ENCODE measurements at places on chromosomes 11 and 22.

DNA sequence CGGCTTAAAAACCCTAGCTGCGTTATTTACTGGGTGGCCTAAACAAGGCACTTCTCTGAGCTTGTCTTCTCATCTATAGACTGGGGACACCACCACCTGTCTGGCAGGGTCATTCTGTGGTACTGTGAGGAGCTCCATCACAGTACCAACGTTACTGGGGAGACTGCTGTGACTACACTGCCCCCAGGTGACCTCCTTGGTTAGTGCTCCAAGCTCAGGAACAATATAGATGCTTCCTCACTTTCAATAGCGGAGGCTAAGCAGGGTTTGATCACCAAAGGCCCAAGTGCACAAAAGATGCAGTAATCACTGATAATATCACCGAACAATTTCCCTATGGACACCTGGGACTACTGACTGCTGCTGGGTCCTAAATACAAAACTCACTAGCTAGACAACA is 18.8 kb downstream of the PRPF19 start:
- DNase-seq = no peak

DNA sequence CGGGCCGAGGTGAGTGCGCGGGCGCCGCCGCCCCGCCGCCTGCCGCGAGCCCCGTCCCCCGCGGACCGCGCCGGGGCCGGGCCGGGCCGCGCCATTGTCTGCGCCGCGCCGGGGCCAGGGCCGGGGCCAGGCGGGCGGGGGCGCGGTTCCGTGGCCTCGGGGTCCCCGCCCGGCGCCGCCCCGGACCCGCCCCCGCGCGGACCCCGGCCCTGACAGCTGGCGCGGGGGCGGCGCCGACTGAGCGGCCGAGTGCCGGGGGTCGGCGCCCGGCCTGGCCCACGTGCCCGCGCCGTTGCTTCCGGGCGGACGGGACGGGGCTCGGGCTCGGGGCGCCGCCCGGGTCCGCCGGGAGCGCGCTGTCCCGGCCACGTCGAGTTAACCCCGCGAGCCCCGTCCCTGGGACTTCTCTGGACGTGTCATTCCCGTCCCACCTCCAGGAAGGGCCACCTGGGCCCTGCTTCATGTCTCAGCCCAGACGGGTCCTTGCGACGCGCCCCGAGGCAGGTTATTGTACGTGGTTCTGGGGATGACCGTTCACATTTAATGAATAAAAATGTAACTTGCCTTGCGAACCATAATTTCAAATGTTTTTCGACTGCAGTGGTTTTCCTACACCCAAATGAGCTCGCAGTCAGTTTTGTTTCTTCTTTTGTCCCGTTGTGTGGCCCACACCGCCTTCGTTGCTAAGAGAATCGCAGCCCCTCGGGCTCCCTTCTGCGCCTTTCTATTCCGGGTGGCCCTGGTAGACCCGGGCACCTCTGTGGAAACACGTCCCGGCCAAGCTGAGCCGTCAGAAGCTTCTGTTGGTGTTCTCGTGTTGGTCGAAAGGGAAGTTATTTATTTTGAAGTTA is 562 bp downstream of the ZBED4 start:
- DNase-seq = peak; percentile 70

DNA sequence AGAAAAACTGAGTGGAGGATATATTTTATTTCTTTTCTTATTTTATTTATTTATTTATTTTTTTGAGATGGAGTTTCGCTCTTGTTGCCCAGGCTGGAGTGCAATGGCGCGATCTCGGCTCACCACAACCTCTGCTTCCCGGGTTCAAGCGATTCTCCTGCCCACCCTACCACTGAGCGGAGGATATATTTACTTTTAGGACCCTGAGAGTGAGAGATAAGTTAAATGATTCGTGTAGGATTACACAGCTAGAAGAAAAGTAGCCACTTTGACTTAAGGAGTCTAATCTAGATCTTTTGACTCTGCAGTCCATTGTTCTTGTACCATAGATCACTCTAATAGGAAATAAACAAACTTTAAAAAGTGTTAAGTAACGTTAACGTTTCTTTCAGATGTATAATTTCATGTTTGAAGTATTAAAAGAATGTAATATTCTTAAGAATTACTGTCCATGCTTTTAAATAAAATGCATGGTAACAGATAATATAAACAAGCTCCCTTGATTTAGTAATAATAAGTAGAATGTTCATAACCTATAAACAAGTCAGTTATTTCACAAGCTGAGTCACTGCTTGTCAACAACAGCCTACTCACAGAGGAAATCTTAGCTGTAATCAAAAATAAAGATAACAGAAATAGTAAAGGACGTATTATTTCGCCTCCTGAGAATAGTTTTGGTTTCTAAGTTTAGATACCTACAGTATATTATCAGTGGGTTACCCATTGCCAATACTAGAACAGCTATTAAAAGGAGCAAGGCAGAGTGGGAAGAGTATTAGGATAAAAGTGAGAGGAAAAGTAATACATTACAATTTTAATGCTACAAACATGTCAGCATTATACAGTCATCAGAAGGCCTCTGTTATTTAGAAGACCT is 18.6 kb downstream of the USP47 start:
- no peak for DNase-seq

- DNase-seq = no peak
These were observed 65.4 kb downstream of the PPP6R3 start for GRCh38 chr11:68525930-68526329.

GRCh38 chr22:37211075-37211865 is 1.0 kb downstream of the SSTR3 start:
- no peak for DNase-seq

GRCh38 chr11:43758927-43759326 is 78.4 kb downstream of the HSD17B12 start:
- DNase-seq = no peak

DNA sequence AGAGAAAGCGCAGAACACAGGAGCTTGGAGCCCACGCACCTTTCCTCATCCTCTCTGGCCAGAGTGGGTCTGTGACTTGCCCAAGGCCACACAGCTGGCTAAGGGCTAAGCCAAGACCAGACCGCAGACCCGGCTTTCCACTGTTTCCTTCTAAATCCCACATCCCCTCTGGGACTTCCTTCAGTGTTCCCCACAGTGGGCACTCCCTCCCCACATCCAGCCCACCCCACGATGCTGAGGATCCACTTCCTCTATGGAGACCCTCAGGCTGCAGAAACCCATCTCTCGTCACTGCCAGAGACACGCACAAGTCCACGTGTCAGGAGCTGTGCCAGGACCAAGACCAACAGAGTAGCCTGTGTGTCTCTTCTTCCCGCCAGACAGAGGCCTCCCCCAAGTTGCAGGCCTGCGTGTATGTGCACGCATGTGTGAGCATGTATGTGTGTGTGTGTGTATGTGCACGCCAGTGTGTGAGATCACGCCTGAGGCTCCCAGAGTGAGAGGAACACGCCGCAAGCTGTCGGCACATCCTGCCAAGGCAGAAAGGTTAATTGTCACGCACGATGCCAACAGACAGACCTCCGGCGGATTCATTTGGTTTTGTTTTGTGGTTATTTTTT is 21.6 kb downstream of the PDGFB start:
- no peak for DNase-seq

DNA sequence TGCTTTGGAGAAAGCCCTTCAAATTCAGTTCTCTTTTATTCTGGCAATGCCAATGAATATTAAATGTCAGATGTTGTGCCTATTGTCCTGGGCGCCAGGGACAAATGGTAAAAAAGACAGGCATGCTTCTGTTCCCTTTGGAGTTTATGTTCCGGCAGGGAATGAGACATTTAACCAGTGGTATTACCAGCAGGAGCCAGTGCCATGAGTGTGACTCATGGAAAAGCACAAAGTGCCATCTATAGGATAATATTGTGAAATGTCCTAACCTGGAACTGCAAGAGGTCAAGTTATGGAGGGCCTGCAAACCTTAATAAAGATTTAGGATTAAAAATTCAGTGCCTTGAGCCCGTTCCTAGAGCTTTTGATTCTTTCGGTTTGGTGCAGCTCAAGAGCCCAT is 39.5 kb downstream of the REXO2 start:
- no peak for DNase-seq

DNA sequence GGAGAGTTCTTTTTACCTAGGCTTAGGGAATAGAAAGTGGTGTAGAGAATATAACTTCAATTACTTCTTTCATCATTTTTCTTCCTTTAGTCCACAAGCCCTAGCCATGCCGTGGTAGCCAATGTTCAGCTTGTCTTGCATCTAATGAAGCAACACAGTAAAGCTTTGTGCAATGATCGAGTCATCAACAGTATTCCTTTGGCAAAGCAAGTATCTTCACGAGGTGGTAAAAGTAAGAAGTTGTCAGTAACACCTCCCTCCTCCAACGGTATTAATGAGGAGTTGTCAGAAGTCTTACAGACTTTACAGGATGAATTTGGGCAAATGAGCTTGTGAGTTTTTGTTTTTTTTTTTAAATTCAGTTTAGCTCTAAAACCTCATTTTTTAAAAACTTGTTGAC is 37.4 kb downstream of the CEP57 start:
- no peak for DNase-seq

DNA sequence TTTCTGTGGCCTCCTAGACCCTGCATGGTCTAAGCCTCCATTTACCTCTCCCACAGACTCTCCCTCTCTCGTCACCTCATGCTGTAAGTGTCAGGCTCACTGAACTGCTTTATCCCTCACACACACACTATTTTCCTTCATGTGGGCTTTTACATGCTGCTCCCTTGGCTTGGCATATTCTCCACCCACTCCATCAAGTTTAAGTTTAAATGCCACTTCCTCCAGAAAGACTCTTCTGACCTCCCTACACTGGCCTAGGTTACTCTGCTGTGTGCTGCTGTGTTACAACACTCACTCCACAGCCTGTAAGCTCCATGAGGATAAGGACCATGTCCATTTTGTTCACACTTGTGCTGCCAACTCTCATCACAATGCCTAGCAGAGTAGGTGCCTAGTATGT is 2.5 kb downstream of the DCHS1 start:
- DNase-seq = no peak

DNA sequence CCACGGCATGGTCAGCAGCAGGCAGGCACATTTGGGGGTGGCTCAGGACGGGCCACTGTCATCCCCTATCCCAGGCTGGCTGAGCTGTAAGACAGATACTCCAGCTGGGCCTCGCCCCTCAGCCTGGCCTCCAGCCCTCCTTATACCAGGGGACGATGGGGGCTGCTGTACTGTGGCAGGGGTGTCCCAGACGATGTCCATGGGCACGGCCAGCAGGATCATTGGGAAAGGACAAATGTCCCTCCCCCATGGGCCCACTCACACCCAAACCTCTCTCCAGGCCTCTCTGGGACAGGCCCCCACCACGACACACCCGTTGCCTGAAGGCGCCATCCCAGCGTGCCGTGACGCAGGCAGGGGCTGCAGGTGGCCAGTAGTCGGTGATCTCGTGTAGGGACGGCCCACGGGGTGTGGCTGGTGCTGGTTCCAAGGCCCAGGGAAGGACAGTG is 1.5 kb upstream of the IL17REL start:
- DNase-seq = no peak

DNA sequence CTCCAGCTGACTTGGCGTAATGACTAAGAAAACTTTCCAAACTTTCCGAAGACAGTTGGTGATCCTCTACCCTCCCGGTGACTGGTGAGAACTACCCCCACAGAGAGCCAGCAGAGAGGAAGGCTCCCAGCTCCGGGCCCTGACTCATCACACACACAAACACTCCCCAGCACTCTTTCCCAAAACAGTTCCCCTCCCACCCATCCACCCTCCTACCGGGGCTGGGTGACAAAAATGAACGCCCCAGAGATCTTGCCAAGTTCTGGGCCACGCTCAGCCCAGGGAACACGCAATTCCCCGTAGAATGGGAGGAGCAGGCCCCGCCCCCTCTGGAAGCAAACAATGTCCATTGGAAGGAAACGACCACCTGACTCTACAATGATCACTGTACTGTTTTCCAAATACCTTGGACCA is 21.3 kb upstream of the JAM3 start:
- no peak for DNase-seq

- no peak for DNase-seq
These were observed 419.9 kb downstream of the BUD13 start for GRCh38 chr11:116352881-116353280.

DNA sequence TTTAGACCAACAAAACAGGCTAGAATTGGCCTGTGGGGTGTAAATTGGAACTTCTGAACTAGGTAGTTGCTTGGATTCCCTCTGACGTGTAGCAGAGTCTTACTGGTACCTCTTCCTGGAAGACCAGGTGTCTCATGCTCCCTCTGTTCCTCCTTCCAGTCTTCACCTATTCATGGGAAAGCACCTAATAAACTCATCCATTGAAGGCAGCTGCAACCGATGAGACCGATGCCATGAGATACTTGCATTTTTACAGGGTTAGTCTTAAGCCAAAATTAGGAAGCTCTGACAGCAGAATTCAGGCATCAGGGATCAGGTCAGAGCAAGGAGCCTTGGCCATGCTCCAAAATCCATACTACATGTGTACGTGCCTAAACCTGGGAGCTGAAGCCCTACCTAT is 13.2 kb upstream of the HEPHL1 start:
- no peak for DNase-seq

DNA sequence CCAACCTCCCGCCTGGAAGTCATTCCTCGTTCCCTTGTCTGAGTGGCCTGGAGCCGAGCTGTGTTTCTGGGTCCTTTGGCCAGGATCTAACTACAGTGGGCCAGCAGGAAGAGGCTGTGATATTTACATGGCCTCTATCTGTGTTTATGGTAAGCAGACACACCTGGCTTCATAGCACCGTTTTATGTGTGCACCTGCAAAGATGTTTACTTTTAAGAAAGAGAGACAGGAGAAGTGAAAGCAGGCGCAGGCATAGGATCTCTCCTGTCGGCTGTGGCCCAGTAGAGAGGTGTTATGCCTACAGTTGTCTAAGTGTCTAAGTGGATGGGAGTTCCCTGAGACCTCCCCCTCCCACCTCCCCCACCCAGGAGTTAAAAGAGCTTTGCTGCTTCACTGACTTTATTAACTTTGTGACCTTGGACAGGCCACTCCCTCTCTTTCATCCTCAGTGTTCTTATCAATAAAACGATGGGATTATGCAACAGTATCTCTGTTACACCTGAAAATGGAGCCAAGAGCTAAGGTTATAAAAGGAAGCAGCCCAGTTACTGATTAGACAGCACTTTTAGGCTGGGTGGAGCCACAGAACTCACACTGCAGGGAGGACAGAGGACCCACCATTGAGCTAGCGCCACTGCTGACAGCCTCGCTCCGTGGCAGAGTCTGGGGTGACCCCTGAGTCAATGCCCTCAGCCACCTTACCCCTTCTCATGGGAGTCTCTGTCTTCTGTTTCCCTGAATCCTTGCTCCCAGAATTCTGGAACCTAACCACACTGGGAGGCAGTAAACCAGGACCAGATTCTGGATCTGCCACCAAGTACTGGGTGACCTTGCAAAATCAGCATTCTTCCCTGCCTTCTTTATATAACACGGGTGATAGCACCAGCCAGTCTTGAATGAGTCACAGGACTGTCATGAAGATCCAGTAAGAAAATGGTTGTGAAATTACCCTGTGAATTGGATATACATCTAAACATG is 22.0 kb downstream of the ST14 start:
- no peak for DNase-seq

- no peak for DNase-seq
These were observed 77.7 kb downstream of the PTPRJ start for GRCh38 chr11:48058064-48058463.

- no peak for DNase-seq
These were observed 3.2 kb downstream of the TSSK2 start for GRCh38 chr22:19134176-19134831.

All from activated CD8-positive, alpha-beta memory T cell treated with anti-CD3 and anti-CD28 coated beads, Interleukin-2, amount 50 U/mL, for 48 hours (primary cell).